ENCODE measurements at places on chromosomes 1 and 21. TPM values are rescaled to one million over a fixed set of nuclear protein-coding genes. Genes with fewer than 3 reads are reported as not detected.

The DHRS3 gene
- 0.22 TPM for polyA plus RNA-seq

The FAM72A gene
- polyA plus RNA-seq = 2.2 TPM

The FMO5 gene
- not detected for polyA plus RNA-seq

The HES2 gene
- not detected for polyA plus RNA-seq

The LDLRAD1 gene
- not detected for polyA plus RNA-seq

The EXO1 gene
- 0.32 TPM for polyA plus RNA-seq

The OR2M3 gene
- not detected for polyA plus RNA-seq

The SMPDL3B gene
- polyA plus RNA-seq = not detected

The TNFRSF8 gene
- not detected for polyA plus RNA-seq

The OR2L3 gene
- 0.10 TPM for polyA plus RNA-seq

The KCNK1 gene
- 1.8 TPM for polyA plus RNA-seq

The NR1I3 gene
- polyA plus RNA-seq = not detected

The CHODL gene
- polyA plus RNA-seq = 28.8 TPM

The COL8A2 gene
- polyA plus RNA-seq = 0.98 TPM

The GPA33 gene
- polyA plus RNA-seq = 0.28 TPM

The PYHIN1 gene
- not detected for polyA plus RNA-seq

The LPAR3 gene
- polyA plus RNA-seq = 0.54 TPM

The TESK2 gene
- 0.50 TPM for polyA plus RNA-seq

The TRIM46 gene
- polyA plus RNA-seq = 49.0 TPM

The AMY1A gene
- not detected for polyA plus RNA-seq

The ERICH3 gene
- polyA plus RNA-seq = not detected

The S100A6 gene
- not detected for polyA plus RNA-seq

The TSPEAR gene
- polyA plus RNA-seq = not detected

The RNU1-1 gene
- under 0.01 TPM for polyA plus RNA-seq

The CD5L gene
- not detected for polyA plus RNA-seq

The C1orf185 gene
- polyA plus RNA-seq = not detected

The DIO1 gene
- not detected for polyA plus RNA-seq

The CCDC27 gene
- not detected for polyA plus RNA-seq

The EPS8L3 gene
- polyA plus RNA-seq = not detected

The SPRR3 gene
- not detected for polyA plus RNA-seq

The LCE1D gene
- not detected for polyA plus RNA-seq

The NMNAT2 gene
- 50.2 TPM for polyA plus RNA-seq

The PSMA5 gene
- 99.8 TPM for polyA plus RNA-seq

The NBPF20 gene
- 6.8 TPM for polyA plus RNA-seq

The DYNLT4 gene
- not detected for polyA plus RNA-seq

The HTR6 gene
- polyA plus RNA-seq = not detected

The PKP1 gene
- polyA plus RNA-seq = not detected

The KIF26B gene
- polyA plus RNA-seq = 7.2 TPM

The RHD gene
- polyA plus RNA-seq = not detected

The SLC9C2 gene
- polyA plus RNA-seq = 0.31 TPM

The ZBTB48 gene
- polyA plus RNA-seq = 48.2 TPM

The DAB1 gene
- polyA plus RNA-seq = 11.4 TPM

The FAM76A gene
- polyA plus RNA-seq = 14.5 TPM

The LCE3D gene
- not detected for polyA plus RNA-seq

The MOB3C gene
- polyA plus RNA-seq = 0.41 TPM

The KIAA0040 gene
- polyA plus RNA-seq = not detected

The KCNN3 gene
- 2.2 TPM for polyA plus RNA-seq

The SERTAD4 gene
- polyA plus RNA-seq = 42.9 TPM

The GCSAML gene
- not detected for polyA plus RNA-seq

The EFNA3 gene
- 16.9 TPM for polyA plus RNA-seq

The LRRIQ3 gene
- not detected for polyA plus RNA-seq

The PPFIA4 gene
- polyA plus RNA-seq = 1.6 TPM

The TRIM67 gene
- 8.0 TPM for polyA plus RNA-seq

The HEYL gene
- not detected for polyA plus RNA-seq
